ENCODE measurements at places on chromosomes 6 and 20.

DNA sequence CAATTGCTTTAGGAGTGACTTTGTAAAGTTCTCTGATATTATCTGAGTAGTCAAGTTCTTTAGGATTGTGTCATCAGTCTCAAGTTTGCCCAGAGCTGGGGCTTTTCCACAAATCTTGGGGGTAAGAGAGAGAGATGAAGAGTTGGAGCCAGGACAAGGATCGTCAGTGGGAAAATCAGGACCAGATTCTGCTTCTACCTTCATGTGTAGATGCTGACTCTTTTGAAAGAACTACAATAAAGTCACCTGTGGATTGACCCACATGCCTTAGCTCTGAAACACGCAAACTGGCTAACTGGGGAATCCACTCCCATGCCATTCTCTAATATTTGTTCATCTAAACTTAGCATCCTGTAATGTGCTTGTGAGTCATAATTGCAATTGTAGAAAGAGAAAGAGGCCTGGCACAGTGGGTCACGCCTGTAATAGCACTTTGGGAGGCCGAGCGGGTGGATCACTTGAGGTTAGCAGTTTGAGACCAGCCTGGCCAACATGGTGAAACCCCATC is 15.6 kb upstream of the BICRAL start:
- DNase-seq = no peak

GRCh38 chr6:161050134-161050765 is 58.7 kb downstream of the MAP3K4 start:
- no peak for DNase-seq

DNA sequence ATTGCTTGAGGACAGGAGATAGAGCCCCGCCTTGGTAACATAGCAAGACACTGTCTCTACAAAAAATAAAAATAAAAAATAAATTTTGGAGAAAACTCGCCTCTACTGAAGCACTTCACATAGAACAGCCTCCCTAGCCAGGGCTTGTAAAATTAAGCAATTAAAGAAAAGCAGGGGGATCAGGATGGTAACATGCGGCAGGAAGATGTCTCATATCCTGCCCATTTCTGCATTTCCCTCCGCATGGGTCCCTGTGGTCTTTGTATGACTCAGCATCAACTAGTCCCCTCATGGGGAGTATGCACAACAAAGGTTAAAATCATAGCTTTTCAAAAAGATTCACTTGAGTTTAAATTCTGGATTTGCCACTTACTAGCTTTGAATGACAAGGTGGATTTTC is 379.0 kb downstream of the EPHA7 start:
- DNase-seq = no peak

DNA sequence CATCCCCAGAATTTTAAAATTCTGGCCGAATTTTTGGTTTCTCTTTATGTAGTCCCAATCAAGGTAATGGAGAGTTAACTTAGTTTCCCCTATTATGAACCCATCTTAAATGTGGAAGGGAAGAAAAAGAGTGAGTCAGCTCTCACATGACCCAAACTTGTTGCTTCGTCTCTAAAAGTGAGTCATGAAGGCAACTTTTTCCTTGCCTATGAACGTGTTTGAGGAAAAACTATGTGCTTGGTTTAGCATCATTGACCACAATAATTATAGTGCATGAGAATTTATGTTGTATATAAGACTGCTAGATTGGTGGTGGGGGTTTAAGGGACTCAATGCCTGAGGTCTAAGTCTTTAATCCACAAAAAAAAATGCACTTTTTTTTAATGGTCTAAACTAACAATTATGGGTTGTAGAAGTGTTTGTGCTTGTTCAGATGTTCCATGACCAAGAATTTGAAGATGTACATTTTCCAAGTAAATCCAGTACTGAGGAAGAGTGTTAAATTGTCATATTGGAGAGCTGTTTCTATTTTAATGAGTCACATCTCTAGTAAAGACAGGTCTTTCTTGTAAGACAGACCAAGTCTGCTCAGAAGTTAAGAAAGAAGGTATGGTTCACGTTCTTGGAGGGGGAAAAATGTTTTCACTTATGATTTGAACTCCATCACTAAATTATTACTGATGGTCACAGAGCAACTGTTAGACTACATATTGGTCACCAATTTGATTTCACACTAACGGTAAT is 409.9 kb upstream of the MARCKS start:
- DNase-seq = no peak

- no peak for DNase-seq
These were observed 159.4 kb upstream of the PRSS16 start for GRCh38 chr6:27088068-27088467.

DNA sequence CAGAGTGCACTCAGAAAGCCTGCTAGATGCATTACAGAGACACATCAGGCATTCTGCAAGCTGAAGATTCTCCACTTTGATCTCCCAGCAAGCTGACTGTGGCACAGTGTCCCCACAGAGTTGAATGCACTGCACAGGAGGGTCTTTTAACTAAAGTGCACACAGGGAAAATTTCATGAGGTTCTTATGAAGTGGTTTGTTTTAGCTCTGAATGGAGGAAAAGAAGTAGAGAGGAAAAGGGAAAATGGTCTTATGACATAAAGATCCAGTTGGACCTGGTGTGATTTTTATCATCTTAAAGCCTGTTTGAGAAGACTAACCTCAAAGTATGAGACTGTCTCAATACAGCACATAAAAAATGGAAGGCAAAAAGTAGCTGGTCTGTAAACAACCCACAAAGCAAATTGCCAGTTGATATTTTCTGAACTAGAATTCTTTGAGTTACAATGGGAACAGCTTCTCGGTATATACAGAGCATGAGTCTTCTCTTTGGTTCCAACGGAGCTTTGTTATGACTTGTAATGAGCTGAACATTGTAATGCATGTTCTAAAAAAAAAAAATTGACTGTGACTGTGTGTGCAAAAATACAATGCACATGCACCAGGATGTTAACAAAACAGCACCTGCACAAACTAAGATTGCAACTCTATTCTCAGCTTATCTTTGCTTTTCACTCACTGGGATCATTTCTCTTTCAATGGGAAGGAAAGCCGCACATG is 383.0 kb upstream of the ID4 start:
- DNase-seq = no peak

- no peak for DNase-seq
These were observed 39.6 kb downstream of the VEGFA start for GRCh38 chr6:43809417-43810305.

DNA sequence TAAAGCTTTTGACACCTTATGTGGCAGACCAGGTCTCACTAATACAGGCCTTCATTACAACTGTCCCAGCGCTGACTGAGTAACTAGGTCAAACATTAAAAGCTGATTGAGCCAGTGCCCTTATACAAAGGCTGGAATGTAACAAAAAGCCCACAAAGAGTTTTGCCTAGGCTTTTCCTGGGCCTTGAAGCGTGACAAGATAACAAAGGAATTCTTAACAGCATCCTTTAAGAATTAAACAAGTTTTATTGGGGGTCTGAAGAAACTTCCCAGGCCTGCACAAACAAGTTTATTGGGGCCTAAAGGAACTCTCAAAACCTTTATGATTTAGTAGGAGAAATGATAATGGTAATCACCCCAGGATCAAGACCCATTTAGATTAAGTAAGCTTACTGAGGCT is 267.6 kb upstream of the FAM83B start:
- DNase-seq = no peak

- no peak for DNase-seq
These were observed 18.3 kb upstream of the AMD1 start for GRCh38 chr6:110856296-110856695.

DNA sequence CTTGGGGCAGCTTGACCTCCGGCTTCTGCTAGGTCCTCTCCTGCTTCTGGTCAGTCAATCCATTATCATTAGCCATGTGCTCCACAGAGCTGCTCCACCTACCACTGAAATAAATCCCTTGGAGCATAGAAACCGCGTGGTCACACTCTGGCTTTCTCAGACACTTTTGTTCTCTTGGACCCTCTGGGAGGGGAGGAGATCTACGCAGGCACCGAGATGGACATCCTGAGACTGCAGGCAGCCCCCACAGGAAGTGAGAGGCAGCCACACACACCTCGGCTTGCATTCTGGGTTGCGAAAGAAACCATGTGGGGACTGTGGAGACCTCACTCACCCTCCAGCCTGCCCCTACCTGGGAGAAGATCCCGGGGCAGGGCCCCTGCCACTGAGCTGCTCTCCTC is 79.5 kb downstream of the FYN start:
- DNase-seq = no peak

DNA sequence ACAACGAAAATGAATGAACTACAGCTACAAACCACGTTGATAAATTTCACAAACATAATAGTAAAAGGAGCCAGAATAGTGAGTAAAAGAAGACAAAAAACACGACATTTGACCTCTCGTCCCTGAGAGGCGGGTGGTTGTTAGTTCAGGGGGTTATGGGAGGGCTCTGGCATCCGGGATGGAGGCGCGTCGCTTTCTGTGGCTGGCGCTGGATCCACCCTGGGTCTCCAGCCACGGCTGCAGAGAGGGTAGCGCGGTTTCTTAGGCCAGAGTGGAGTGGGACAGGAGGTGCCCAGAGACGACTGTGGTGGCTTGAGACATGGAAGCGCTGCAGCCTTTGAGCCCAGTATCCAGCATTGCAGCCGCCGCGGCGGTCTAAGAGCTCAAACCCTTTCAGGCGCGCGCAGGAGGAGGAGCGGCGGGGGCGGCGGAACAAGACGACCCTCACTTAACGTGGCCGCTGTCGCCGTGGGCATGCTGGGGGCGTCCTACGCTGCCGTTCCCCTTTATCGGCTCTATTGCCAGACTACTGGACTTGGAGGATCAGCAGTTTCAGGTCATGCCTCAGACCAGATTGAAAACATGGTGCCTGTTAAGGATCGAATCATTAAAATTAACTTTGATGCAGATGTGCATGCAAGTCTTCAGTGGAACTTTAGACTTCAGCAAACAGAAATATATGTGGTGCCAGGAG is 3.7 kb upstream of the ZSCAN23 start:
- no peak for DNase-seq

DNA sequence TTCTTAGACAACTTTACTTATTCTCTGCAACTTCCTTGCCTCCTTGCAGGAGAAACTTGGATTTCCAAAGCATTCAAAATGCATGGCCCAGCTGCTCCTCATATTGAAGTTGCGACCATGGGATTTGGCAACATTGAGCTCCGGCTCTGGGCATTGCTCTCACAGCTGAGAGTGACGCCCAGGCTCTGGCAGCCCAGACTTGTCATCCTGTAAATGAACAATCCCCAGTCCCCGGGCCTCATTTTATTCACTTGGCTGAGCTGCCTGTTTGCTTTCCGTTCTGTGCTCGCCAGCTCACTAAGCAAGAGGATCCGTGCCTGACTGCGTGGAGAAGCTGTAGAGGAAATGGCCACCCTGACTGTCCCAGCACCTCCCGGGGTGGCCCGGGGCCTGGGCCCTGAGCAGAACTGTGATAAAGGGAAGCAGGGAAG is 119.5 kb upstream of the CD93 start:
- peak; percentile 77 for DNase-seq

GRCh38 chr20:33672426-33673113 is 1.7 kb downstream of the NECAB3 start:
- no peak for DNase-seq

DNA sequence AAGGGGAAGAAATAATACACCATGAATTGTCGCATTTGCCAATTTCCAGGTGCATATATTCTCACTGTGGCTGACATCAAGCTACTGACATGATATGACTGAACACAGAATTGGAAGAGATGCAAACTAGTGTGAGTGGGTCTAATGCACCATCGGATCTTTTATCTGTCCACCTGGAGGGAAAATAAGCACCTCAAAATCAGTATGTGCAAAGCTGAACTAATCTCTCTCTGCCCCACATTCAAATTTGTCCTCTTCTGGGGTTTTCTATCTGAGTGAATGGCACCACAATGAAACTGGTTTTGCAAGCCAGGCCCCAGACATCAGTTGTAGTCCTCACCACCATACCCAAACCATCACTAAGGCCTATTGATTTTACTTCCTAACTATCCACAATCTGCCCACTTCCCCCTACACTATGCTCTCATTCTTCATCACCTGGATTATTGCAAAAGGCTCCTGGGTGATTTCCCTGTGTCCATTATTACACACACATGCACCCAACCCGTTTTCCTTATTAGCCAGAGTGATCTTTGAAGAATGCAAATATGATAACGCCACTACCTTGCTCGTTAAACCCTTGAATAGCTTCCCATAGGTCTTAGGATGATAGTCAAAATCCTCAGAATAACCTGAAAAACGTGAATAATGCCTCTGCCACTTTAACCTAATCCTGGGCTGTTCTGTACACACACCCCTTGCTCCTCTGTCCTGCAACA is 159.0 kb upstream of the GMDS start:
- DNase-seq = no peak

All from LNCaP clone FGC (cell line).